ENCODE measurements at places on chromosomes 5 and 9. TPM values are rescaled to one million over a fixed set of nuclear protein-coding genes. Genes with fewer than 3 reads are reported as not detected.

DNA sequence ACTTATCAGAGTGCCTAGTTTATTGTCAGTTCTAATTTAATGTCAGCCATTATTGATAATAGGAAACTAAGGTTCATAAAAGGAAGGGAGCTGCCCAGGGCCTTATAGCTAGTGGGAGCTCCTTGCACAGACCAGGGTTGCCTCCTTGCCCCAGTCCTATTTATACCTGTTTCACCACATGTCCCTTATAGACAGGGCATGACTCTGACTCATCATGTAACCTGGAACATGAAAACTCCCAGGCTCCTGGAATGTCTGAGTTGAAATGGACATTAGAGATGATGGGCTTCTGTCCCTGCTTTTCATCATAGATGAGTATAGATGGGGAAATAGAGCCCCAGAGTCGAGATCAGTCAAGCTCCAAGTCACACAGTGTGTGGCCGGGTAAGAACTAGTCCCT lies 21.1 kb downstream of the FAT2 start:
- no peak for DNase-seq

- no peak for DNase-seq
These were observed 72.1 kb upstream of the ATP10B start for GRCh38 chr5:160923936-160924710.

GRCh38 chr9:21119093-21119770 lies 22.4 kb downstream of the IFNW1 start:
- no peak for DNase-seq

- no peak for DNase-seq
These were observed 51.2 kb upstream of the TESK1 start for GRCh38 chr9:35553670-35554543.

- DNase-seq: no peak
These were observed 94.2 kb downstream of the SLC24A2 start for GRCh38 chr9:19694601-19695000.

ITGA1 gene
- total RNA-seq: 239 TPM

PCSK1 gene
- total RNA-seq: 1.3 TPM

DNA sequence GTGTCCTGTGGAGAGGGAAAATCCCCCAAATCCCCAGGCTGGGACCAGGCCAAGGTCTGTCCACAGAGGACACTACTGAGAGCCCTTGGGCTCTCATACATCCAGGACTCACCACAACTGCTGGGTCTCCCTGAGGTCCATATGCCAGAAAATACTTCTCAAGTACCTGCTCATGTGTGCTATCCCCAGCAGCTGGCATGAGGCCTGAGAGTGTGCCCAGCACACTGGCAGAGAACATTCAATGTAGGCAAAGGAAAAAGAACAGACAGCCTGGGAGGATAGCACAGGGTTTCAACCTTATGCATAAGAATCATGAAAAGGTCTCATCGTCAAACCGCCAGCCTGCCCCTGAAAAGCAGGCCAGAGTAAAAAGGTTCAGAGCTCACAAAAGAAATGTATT lies 154.1 kb upstream of the TAS2R1 start:
- no peak for DNase-seq

GDA gene
- total RNA-seq: not detected

GRCh38 chr9:134619983-134620661 lies 21.5 kb upstream of the COL5A1 start:
- DNase-seq: no peak

DNA sequence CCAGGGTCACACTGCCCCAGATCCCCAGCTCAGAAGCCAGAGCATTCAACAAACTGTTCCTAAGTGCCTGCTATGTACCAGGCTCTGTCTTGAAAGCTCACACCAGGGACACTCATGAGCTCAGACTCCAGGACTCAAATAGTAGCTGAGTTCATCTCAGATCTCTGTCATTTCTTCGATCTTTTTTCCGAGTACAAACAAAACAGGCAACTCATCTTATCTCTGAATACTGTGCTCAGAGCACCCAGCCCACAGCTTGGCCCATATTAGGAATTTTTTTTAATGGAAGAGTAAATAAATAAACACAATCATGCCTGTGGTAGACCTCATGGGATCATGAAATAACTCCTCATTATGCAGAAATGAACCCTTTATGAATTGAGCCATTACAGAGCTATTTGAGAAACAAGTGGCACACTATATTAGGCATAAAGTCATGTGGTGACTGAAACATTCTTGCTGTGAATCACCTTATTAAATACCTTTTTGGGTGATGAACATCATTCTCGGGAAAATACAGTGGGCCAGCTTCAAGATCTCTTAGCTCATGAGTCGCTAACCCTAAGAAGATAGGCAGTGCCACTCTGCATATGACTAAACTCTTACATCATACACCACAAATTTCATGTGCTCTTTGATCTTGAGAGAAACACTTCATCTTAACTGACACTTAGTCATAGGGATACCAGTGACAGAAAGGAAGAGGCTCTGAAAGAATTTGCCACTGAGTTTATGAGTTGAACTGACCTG lies 9.9 kb downstream of the SH3RF2 start:
- no peak for DNase-seq

DNA sequence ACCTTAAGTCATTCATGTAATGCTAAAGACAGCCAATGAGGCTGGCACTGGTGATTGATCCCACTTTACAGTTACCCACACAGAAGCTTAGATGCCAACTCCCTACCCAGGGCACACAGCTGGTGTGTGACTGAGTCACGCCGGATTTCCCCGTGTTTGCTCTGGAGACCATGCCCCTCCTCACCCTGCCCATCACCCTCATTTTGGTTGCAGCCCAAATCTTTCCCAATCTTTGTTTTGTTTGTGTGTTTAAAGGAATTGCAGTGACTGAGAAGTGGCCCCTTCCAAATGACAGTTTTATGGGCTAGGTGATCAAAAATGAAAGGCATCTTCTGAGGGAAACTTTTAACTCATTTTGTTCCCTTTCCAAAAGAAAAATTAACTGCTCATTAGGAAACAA lies 10.9 kb downstream of the FBXL7 start:
- no peak for DNase-seq

DNA sequence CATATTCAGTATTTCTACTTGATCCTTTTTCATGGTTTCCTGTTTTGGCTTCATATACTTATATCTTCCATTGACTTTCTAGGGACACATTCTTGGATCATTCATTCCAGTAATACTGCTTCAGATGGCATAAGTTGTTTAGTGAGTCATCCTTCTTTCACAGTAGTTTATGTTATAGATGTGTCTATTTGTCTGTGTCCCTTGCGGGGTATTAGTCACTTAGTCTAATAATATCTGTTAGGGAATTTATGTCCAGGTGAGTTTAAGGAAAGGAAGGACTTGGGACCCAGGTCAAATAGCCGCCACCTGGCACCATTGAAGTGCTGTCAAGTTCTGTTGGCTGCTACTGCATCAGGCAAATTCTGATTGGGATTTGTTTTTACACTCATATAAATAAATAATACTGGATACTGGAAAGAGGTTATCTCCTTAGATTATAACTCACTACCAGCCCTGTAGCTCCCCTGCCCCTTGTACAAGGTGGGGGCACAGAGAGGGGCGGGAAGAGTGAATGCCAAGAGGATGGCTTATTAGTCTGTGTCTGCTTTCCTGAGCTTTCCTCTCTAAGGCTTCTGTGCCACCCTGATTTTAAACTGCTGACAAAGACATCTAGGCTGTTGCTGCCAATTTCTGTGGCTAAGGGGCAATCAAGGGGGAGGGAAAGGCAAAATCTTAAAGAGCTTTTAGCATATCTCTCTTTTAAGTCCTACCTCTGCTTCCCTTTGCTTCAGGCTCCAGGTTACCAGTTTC lies 64.9 kb downstream of the CDC42SE2 start:
- no peak for DNase-seq
